ENCODE measurements at places on chromosomes 5 and 9. TPM values are rescaled to one million over a fixed set of nuclear protein-coding genes. Genes with fewer than 3 reads are reported as not detected.
A peak's percentile ranks its signal among the peaks of the same experiment; 100 is the strongest.

Gene SGCD
- 1.4 TPM for total RNA-seq

Gene FAXDC2
- total RNA-seq: 2.9 TPM

DNA sequence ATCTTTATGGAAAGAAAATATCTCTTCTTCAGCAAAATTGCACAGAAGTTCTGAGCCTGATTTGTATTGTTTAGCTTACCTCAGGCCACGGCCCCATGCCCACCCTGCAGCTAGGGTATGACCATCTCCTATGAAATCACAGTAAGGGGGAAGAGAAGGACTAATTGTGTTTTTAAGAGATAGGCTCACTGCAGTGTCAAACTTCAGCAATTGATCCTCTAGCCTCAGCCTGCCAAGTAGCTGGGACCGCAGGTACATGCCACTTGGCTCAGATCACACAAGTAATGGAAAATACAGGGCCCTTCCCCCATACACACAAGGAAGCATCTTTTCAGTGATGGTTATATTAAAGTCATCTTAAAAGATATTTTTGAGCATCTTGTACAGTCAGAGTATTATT lies 60.0 kb downstream of the DMAC1 start:
- no peaks in the 10 kb centered on the region for H3K4me1 ChIP-seq
- DNase-seq: no peak
- no peak overlapping the region for H3K27ac ChIP-seq
- H3K4me3 ChIP-seq: no peak overlapping the region

DNA sequence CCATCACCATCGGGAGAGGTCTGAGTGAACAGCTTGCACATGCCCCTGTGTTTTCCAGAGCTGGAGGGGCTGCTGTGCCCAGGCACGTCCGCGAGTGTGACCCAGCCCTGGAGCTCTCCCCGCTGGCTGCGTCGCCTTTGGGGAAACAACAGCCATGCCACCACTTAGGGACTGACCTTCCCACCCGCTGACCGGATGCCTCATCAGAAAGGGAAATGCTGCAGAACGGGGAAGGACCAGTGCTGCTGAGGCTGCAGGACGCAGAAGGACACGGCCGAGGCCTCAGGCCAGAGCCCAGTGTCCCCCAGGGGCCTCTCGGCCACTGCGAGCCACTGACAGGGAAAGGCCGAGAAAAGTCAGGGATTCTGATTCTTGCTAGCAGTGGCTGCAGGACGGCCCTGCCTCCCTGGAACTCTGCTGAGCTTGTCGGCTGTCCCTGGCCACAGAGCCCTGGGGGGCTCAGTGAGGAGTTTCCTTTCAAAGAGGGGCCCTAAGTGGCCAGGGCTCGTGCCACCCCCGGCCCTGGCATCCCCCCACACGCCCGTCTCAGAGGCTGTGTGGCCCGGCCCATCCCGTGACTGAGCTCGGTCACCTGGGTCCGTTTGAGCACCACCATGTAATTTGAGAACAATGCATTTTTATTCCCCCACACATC lies 130.8 kb downstream of the ZNF354C start:
- no peak overlapping the region for H3K4me3 ChIP-seq
- DNase-seq: no peak
- no peak overlapping the region for H3K27ac ChIP-seq
- no peaks in the 10 kb centered on the region for H3K27me3 ChIP-seq
- H3K36me3 ChIP-seq: no peaks in the 10 kb centered on the region
- H3K4me1 ChIP-seq: no peaks in the 10 kb centered on the region

DNA sequence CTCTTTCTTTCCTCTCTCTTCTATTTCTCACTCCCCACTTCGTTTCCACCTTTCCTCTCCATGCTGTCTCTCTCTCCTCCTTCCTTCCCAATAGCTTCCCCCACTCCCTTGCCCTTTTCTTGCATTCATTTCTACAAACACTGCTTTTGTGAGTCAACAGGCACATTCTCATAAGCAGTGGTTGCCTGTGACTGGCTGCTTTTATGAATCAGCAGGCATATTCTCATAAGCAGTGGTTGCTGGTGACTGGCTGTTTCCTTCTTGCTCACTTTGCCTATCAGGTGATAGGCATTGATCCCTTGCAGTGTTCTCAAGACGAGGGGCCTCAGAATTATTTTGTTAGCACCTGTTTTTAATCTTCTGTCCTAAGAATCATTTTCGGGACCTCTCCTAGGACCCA lies 116.1 kb upstream of the ACTBL2 start:
- H3K27ac ChIP-seq: no peak overlapping the region
- DNase-seq: no peak
- no peaks in the 10 kb centered on the region for H3K27me3 ChIP-seq

DNA sequence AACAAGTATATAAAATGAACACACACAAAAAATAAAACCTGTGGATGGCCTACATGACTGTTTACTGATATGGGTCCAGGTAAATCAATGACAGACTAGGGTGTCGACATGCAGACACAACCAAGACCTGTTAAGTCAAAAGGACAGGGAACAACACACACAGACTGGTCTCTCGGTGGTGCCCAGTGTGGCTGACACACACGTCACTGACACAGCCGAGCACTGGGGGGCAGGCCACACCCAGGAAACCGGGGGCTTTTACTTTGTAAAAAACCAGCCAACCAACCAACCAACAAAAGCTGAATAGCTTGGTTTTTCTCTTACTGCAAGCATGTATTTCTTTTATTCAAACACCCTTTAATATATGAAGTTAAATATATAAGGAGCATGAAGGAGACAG lies 5.0 kb downstream of the FAM163B start:
- peaks cover 7% of the 10 kb centered on the region for H3K27me3 ChIP-seq
- DNase-seq: no peak
- H3K27ac ChIP-seq: no peak overlapping the region
- no peaks in the 10 kb centered on the region for H3K4me1 ChIP-seq
- no peak overlapping the region for H3K4me3 ChIP-seq

DNA sequence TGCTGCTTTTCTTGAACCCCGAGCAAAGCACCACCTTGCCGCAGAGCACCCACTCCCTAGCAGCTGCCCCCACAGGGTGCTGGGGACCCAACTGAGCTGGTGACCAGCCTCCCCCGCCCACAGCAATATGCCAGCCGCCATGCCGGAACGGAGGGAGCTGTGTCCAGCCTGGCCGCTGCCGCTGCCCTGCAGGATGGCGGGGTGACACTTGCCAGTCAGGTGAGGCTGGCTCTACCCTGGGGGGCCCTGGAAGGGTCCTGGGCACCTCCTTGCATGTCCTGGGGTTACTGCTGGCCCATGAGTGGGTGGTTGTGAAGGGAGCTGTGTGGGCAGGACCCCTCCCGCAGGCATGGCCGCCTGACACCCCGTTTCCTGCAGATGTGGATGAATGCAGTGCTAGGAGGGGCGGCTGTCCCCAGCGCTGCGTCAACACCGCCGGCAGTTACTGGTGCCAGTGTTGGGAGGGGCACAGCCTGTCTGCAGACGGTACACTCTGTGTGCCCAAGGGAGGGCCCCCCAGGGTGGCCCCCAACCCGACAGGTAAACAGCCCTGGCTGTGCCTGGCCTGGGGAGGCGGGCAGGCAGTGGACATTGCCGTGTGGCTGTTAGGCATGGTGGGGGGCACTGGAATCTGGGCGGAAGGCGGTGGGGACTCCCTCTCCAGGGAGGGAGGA lies 7.2 kb downstream of the EGFL7 start:
- H3K27me3 ChIP-seq: peaks cover 10% of the 10 kb centered on the region
- DNase-seq: no peak
- H3K4me3 ChIP-seq: no peak overlapping the region
- no peaks in the 10 kb centered on the region for H3K36me3 ChIP-seq
- no peak overlapping the region for H3K27ac ChIP-seq

GRCh38 chr5:122921826-122922225 lies 76.4 kb downstream of the SNX24 start:
- no peak overlapping the region for H3K27ac ChIP-seq
- no peak overlapping the region for H3K4me3 ChIP-seq
- no peaks in the 10 kb centered on the region for H3K27me3 ChIP-seq
- no peak for DNase-seq

- H3K27ac ChIP-seq: no peak overlapping the region
- H3K4me1 ChIP-seq: no peaks in the 10 kb centered on the region
- DNase-seq: no peak
- H3K4me3 ChIP-seq: no peak overlapping the region
- H3K27me3 ChIP-seq: no peaks in the 10 kb centered on the region
Measured at GRCh38 chr5:118789366-118789765, 199.0 kb downstream of the DTWD2 start.

DNA sequence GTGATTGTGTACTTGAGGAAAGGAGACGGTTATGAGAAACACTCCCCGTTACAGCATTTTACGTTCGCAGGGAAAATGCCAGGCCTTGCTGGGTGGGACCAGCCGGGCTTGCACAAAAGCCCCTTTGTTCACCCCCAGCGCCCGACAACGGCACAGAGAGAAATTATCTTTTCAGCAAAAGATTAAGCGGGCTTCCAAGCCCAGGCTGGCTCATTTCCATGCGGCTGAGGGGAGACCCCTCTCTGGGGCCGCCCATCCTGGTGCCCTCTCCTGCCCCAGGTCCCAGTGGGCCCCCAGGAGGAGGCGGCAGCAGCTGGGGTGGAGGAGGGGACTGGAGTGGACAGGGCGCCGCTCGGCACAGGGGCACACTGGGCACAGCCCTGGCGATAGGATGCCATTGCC lies 50.8 kb upstream of the NOTCH1 start:
- no peak overlapping the region for H3K4me3 ChIP-seq
- DNase-seq: no peak
- H3K4me1 ChIP-seq: no peaks in the 10 kb centered on the region
- no peaks in the 10 kb centered on the region for H3K27me3 ChIP-seq
- no peak overlapping the region for H3K27ac ChIP-seq

Gene LECT2
- not detected for total RNA-seq

DNA sequence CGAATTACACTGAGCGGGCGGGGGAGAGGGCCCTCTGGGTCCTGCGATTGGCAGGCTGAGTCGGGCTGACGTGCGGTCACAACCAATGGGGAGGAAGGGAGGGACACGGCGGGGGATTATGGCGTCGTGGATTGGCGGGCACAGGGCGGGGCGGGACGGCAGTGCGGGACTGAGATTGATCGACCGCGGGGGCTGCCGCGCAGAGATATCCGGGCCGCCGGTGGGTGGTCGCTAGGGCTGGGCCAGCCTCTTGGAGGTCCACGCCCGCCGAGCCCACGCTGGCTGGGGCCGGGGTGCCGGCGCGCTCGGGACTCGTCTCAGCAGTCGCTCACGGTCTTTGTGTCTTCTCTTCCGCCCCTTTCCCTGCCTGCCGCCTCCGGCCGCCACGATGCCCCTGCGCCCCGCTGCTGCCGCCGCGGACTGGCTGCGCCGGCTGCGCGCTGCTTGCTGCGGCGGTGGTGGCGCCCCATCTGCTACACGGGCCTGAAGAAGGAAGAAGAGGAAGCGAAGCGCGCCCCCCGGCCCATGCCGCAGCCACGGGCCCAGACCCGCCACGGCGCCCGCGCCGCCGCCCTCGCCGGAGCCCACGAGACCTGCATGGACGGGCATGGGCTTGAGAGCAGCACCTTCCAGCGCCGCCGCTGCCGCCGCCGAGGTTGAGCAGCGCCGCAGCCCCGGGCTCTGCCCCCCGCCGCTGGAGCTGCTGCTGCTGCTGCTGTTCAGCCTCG lies at the start of gene RGMB:
Gene RGMB, plus strand, starts transcription at position 200 of the 728 bp plus-strand sequence. Its CDS starts 408 bp downstream, at position 608.
- H3K4me3 ChIP-seq: peak within 1 kb of the TSS; percentile 57
- H3K36me3 ChIP-seq: no peaks in the 10 kb centered on the region
- H3K4me1 ChIP-seq: peaks cover 47% of the 10 kb centered on the region
- no peak within 1 kb of the TSS for H3K27ac ChIP-seq
- peaks cover 55% of the 10 kb centered on the region for H3K27me3 ChIP-seq
- peak; percentile 92 for DNase-seq

- no peak overlapping the region for H3K27ac ChIP-seq
- no peaks in the 10 kb centered on the region for H3K36me3 ChIP-seq
- no peak for DNase-seq
- H3K4me3 ChIP-seq: no peak overlapping the region
Measured at GRCh38 chr5:151970885-151971284, 46.2 kb upstream of the GLRA1 start.

- H3K4me3 ChIP-seq: no peak overlapping the region
- DNase-seq: peak; percentile 74
- peaks cover 23% of the 10 kb centered on the region for H3K4me1 ChIP-seq
- H3K36me3 ChIP-seq: peaks cover 54% of the 10 kb centered on the region
- H3K27ac ChIP-seq: peak overlapping the region; percentile 50
Measured at GRCh38 chr5:151202381-151203139, 21.3 kb downstream of the CCDC69 start.

GRCh38 chr9:27802418-27802817 lies 229.1 kb upstream of the C9orf72 start:
- no peaks in the 10 kb centered on the region for H3K27me3 ChIP-seq
- DNase-seq: no peak
- H3K36me3 ChIP-seq: no peaks in the 10 kb centered on the region
- H3K27ac ChIP-seq: no peak overlapping the region
- H3K4me1 ChIP-seq: no peaks in the 10 kb centered on the region
- H3K4me3 ChIP-seq: no peak overlapping the region

Gene TBC1D13
- total RNA-seq: 33.7 TPM

Gene PCA3
- total RNA-seq: not detected

GRCh38 chr9:133661846-133662540 lies 25.8 kb downstream of the DBH start:
- H3K36me3 ChIP-seq: no peaks in the 10 kb centered on the region
- H3K4me3 ChIP-seq: no peak overlapping the region

- DNase-seq: no peak
- no peak overlapping the region for H3K4me3 ChIP-seq
- H3K36me3 ChIP-seq: peaks cover 20% of the 10 kb centered on the region
- H3K27me3 ChIP-seq: no peaks in the 10 kb centered on the region
Measured at GRCh38 chr9:128393145-128393775, 22.1 kb downstream of the URM1 start.

All from natural killer cell (primary cell).